Stimulated activated CD4-positive, alpha-beta T cell treated with anti-CD3 and anti-CD28 coated beads, Interleukin-2, amount 100 ng/mL, for 24 hours (primary cell): ENCODE measurements at places on chromosomes 12 and 14.

DNA sequence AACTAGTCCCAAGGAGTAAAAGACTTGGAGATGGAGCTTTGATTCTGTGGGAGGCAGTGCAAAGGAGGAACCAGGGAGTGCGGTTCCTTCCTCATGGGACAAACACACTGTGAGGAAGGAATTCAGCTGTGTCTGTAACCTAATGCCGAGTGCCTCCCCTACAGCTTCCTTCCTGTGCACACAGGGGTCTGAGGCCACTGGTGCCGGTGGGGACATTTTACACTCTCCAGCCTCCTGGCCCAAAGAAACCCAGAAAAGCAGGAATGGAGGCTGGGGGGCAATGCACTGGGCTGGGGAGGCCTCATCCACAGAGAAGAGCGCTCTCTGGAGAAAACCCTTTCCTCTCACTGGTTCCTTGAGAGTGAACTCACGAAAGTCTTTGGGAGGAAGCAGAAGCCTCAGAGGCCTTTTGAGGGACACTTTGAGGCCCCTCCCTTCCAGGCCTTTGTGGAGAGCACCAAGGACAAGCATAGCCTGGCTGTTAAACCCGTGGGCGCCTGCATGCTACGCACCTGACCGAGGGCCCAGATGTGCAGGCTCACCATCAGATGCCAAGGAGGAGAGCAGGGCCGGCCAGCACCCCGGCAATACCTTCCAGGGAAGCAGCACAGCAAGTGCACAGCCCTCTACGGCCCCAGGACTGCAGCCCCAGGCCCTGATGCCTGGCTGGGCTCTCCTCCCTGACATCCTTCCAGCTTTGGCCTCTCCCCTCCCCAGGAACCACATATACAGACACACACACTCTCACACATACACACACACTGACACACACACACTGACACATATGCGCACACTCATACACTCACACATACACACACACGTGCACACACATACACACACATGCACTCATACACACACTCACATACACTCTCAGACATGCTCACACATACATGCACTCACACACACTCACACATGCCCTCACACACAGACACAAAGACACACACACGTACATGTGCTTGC, 52.0 kb downstream of the NFKBIA start:
- DNase-seq: no peak

- peak; percentile 61 for DNase-seq
Observed at GRCh38 chr12:47819138-47819895, 386 bp downstream of the HDAC7 start.

- DNase-seq: no peak
Observed at GRCh38 chr12:13022851-13023271, 21.3 kb upstream of the FAM234B start.

- DNase-seq: no peak
Observed at GRCh38 chr14:25042362-25043299, 7.3 kb downstream of the STXBP6 start.

DNA sequence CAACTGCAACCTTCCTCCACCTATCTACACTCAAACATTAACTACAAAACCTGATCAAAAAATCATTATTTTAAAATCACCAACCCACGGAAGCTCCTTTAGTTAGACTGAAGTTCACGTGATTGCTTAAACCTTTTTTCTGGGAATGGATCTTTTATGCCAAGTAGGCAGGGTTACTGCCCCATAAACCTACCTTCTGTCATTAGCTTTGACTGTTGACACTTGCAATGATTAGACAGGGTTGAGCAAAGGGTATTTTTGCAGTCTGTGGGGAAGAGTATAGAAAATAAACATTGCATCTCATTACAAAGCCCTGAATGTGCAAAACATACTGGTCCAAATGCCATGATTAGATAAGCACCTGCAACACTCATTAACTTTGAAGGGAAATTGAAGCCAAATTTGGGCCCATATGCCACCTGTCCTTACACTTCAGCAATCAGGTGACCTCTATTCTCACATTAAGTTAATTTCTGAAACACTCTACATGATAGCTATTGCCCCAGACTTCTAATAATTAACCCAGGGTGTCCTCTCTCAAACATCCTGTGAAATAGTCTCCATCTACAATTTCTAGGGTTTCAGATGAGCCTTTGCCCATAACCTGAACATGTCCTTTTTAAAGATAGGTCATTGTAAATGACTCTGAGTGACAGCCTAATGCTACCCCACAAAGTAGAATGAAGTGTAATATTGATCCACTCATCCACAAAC, 156.0 kb upstream of the PLEKHG7 start:
- no peak for DNase-seq

DNA sequence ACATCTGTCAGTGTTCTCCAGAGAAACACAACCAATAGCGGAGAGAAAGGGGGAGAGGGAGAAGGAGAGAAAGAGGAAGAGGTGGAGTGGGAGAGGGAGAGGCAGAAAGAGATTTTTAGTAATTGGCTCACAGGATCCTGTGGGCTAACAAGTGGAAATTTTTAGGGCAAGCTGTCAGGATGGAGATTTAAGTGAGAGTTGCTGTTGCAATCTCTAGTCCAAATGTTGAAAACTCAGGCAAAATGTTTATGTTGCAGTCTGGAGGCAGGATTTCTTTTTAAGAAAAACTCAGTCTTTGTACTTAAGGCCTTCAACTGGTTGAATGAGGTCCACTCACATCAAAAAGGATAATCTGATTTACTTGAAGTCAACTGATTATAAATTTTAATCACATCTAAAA, 12.5 kb upstream of the GLIPR1L2 start:
- DNase-seq: no peak

GRCh38 chr12:3755898-3756297, 3.0 kb upstream of the CRACR2A start:
- no peak for DNase-seq

DNA sequence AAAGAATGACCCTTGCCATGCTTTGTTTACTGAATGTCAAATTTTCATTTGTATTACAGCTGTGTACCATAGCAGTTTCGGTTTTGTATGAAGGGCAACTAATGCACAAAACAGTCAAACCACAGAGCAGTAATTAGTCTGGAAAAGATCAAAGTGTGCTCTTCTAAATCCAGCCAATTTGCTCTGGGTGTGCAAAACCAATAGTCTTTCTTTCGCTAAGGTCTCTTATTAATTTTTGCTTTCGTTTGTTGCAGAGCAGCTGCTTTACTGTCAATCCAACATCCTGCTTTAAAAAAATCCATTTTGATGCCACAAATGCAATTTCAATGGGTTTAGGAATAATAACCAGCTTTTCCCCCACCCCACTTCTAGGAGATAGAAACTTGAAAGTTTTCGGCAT, 114.2 kb downstream of the BRMS1L start:
- DNase-seq: no peak
